ENCODE measurements at places on chromosomes 3 and 15. TPM values are rescaled to one million over a fixed set of nuclear protein-coding genes. Genes with fewer than 3 reads are reported as not detected.

SLC12A8 gene
- polyA plus RNA-seq, result 1.6 TPM

NUP210 gene
- polyA plus RNA-seq, result 0.67 TPM

GPR156 gene
- 0.01 TPM for polyA plus RNA-seq

HIGD2B gene
- not detected for polyA plus RNA-seq

CCDC191 gene
- 1.2 TPM for polyA plus RNA-seq

XCR1 gene
- polyA plus RNA-seq, result 0.06 TPM

GADL1 gene
- not detected for polyA plus RNA-seq

CAMK2N2 gene
- 0.06 TPM for polyA plus RNA-seq

ADAMTS7 gene
- 1.9 TPM for polyA plus RNA-seq

GPR149 gene
- not detected for polyA plus RNA-seq

CAPN3 gene
- polyA plus RNA-seq, result 8.3 TPM

IL17RC gene
- 41.2 TPM for polyA plus RNA-seq

NSUN3 gene
- 8.7 TPM for polyA plus RNA-seq

EHHADH gene
- polyA plus RNA-seq, result 6.8 TPM

PYGO1 gene
- polyA plus RNA-seq, result 1.1 TPM

OSTN gene
- polyA plus RNA-seq, result not detected

DHX30 gene
- polyA plus RNA-seq, result 23.1 TPM

CCDC54 gene
- not detected for polyA plus RNA-seq

FBN1 gene
- 55.2 TPM for polyA plus RNA-seq

SLC12A1 gene
- not detected for polyA plus RNA-seq

LRRC31 gene
- not detected for polyA plus RNA-seq

DUOX1 gene
- polyA plus RNA-seq, result 0.34 TPM

PLA2G4D gene
- polyA plus RNA-seq, result not detected
